A172 (cell line): ENCODE measurements at places on chromosomes 2 and 18. TPM values are rescaled to one million over a fixed set of nuclear protein-coding genes. Genes with fewer than 3 reads are reported as not detected.

GRCh38 chr2:127105656-127106456, 1.1 kb downstream of the BIN1 start:
- no peak for DNase-seq

DNA sequence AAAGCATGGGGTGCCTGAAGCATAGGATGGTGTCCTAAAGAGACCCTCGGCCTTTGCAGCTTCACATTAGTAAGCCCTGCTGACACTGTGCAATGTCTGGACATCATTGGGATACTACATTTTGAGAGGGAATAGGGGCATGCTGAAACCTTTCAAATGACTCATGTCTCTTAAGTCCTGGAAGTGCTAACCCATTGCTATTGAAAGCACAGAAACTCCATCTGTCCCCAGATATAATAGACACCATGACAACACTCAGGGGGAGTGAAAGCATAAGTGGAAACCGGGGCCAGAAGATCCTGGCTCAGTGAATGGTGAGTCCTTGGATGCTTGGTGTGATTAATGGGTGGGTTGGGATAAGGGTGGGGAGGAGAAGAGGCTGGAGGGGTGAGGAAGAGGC, 595.5 kb upstream of the ID2 start:
- no peak for DNase-seq

GRCh38 chr2:101520246-101520645, 45.3 kb upstream of the RFX8 start:
- peak; percentile 74 for DNase-seq

DNA sequence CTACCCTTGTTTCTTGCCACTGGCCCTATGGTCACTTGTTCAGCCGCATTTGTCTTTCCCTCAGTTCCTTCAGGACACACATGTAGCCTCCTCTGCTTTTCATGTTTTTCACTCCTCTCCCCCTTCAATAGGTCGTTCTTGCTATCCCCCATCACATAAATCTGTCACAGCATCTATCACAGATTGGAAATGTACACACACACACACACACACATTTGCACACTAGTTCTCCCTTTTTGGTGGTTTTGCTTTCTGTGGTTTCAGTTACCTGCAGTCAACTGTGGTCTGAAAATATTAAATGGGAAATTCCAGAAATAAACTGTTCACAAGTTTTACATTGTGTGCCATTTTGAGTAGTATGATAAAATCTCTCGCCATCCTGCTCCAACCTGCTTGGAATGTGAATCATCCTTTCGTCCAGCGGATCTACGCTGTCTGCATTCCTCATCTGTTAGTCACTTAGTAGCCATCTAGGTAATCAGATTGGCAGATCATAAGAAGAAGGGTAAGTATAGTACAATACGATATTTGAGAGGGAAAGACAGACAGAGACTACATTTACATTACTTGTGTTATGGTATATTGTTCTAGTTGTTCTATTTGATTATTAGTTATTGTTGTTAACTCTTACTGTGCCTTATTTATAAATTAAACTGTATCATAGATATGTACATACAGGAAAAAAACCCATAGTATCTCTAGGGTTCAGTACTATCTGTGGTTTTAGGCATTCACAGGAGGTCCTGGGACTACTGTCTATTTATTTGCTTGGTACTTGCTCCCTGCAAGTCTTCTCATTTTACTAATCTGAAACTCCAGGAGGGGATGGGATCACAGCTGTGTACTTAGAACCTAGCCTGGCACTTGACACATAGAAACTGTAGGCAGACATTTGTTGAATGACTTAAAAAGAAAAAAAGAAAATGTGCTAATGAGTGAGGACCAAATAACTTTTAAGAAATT, 86.1 kb upstream of the PNPT1 start:
- DNase-seq: peak; percentile 96

The IL1RN gene
- 0.41 TPM in 1 of 2 replicates, not detected in the other for total RNA-seq

The CYTIP gene
- not detected in 2 replicates for total RNA-seq
